ENCODE measurements at places on chromosomes 7 and 10. TPM values are rescaled to one million over a fixed set of nuclear protein-coding genes. Genes with fewer than 3 reads are reported as not detected.

Gene IL15RA
- 3.0 TPM for total RNA-seq

Gene AGAP6
- total RNA-seq = 8.5 TPM

Gene CTAGE4
- total RNA-seq = not detected

Gene TMEM176A
- total RNA-seq = not detected

Gene HOXA6
- 1.5 TPM for total RNA-seq

Gene SCRN1
- total RNA-seq = 59.4 TPM

Gene DENND2A
- 0.78 TPM for total RNA-seq
